Vagina (tissue), 2 donors: ENCODE measurements at places on chromosomes 2 and 18. TPM values are rescaled to one million over a fixed set of nuclear protein-coding genes. Genes with fewer than 3 reads are reported as not detected.

The SPC25 gene
- total RNA-seq: not detected

GRCh38 chr2:104249629-104250028 lies 604.3 kb upstream of the POU3F3 start:
- DNase-seq: no peak

- no peak for DNase-seq
Measured at GRCh38 chr2:159262904-159263303, 23.6 kb downstream of the WDSUB1 start.

GRCh38 chr2:152513029-152513428 lies 178.1 kb downstream of the FMNL2 start:
- DNase-seq: no peak

GRCh38 chr18:49968644-49969309 lies 155.4 kb upstream of the ACAA2 start:
- DNase-seq: no peak

DNA sequence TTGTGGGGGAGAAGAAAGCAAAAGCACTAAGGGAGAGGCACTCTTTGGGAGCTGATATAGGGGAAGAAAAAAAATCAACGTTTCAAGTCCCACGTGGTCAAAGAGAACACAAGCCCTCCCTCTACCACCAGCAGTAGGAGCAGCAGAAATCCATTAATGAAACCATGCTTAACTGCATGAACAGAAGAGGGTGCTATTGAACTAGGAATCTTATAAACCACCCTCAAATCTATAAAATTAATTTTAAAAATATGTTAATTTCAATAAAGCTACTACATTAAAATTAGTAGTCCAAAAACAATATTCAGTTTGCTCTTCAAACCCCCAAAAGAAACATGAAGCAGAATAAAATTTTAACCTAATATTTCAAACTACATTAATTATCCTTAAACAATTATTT lies 147.8 kb downstream of the TMEM18 start:
- no peak for DNase-seq
